ENCODE measurements at places on chromosomes 5 and 9.

DNA sequence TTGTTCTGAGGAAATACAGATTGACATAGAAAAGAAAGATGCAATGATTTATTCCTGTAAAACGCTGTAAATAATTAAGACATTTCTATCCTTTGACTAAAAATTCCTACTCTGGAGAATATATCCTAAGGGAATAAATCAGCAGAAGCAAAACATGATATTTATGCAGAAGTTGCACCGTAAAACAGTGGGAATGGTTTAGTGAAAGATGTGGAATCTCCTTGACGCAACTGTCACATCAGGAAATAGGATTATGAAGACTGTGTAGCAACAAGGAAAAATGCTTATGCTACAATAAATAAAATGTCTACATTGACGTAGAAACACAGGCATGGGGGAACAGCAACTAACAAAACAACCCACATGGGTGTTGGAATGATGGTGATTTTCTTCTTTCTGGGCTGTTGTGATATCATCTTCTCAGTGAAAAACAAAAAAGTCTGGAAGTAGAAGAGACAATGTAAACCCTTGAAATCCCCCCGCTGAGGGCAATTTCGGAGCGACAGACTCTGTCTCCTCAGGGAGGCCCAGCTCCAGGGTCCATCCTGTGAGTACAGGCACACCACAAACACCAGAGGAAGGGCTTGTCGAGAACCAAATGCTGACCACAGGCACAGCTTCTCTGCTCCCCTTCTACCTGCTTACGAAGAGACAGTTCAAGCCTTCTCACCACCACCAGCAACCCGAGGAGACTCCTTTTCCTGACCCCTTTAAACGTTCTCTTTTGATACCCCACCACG, 25.2 kb downstream of the COL23A1 start:
- DNase-seq = no peak

GRCh38 chr9:36037549-36038122, 923 bp downstream of the RECK start:
- DNase-seq = no peak

DNA sequence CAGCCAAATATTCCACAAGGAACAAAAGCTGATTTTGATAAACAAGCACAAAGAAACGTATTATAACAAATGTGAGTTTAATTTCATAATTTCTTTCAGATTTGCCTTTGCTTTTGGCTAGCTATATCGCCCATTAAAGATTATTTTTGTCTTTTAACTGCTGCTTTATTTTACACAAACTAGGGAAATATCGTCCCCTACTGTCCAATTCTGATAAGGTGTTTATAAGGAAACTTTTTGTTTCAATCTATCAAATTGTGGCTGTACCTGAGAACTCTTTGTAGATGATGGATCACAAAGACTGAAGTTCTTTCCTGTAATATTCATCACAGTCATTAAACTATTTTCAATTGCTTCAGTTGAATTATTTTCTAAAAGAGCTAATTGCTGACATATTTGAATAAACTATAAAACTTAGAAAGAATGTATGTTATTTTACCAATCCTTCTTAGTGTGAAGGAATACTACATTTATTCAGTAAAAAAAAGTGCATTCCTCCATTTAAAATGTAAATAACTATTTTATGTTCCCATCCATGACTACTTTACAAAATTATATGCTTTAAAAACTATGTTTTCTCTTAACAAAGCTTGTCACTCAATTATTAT, 431.3 kb upstream of the ITGA1 start:
- DNase-seq = no peak

GRCh38 chr5:31485376-31486207, 46.3 kb downstream of the DROSHA start:
- no peak for DNase-seq

DNA sequence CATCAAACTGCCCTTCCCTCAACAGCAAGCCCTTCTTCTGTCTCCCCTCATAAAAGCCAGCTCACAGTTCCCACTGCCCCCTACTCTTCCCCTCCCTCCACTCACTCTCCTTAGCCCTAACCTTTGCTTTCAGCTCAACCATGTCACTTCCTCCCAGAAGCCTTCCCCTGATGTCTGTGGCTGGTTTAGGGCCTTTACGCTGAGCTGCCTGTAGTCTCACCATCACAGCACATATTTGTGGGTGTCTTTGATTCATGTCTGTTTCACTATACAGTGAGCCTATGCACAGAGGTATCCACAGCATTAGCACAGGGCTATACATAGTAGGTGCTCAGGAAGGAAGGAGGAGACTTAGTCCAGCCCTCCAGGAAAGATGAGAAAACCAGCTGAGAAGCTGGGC, 34.7 kb downstream of the C9orf50 start:
- no peak for DNase-seq

GRCh38 chr9:96425500-96426169, 7.5 kb upstream of the ZNF367 start:
- no peak for DNase-seq

DNA sequence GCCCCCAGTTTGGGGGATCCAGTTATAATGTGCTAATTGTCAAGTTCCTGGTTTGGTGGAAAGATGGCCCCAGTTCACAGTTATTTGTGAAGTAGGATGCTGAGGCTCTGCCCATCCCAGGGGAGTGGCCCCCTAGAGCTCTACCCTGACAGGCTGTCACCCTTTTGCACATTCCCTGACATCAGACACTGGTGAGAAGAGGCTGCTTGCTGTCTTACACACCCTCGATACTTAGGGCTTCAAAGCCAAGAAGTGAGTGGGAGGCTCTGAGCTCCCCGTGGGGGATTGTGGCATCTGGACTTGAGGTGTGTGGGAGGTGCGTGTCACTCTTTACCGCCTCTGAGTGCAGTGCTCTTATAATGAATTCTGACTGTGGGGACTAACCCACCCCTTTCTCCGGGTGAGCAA, 168.5 kb downstream of the DOCK2 start:
- no peak for DNase-seq

DNA sequence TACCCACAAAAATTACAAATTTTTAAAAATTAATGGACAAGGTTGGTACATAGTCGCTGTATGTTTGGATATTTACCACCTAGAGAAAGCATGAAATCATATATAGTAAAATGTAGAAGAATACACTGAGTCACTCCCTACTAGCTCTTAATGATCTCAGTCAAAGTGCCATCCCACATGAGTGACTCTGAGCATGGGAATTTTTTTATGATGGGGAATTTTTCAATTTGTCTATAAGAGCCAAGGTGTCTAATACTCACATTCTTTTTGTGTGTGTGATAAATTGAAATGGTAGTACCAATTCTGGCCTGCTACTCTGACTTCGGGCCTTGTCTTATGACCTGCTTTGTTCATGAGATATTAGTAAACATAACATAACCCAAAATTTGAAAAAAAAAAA, 483.2 kb downstream of the CDH10 start:
- DNase-seq = no peak

DNA sequence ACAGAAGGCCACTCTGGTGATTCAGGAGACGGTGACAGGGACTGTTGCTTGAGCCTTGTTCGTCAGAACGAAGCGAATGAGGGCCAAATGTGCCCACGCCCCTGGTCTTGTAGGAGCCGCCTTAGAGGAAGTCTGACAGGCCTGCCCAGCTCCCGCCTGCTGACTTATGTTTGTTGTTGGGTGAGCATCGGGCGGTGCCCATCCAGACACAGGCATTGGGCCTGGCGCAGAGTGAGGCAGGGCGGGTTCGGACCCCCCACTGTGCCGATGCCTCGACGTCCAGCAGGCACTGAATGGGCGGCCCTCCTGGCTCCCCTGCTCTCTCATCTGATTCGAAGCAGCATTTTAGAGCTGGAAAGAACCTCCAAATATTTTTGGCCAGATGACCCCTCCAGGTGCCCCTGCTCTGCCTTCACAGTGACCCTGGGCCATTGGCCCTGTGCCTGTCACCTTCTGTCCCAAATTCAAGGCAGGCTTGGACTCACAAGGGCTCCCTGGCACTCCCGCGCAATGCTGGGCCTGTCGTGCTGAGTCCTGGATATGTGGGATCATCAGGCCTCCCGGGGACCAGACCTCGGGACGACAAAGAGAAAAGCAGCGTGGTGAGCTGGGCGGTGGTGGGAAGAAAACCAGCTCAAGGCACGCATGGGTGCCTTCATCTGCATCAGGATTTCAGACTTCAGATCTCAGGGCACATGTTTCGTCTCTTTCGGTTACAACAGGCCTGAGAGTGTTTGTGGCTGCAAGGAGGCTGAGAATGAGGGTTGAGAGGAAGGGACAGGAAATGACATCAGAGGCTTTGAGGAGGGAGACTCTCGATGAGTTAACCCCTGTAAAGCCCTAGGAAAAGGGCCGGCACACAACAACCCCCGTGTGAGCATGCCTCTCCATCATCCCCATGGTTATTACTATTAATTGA, 37.1 kb upstream of the OLFM1 start:
- no peak for DNase-seq

- DNase-seq = no peak
Observed at GRCh38 chr5:78353520-78353919, 6.9 kb upstream of the SCAMP1 start.

DNA sequence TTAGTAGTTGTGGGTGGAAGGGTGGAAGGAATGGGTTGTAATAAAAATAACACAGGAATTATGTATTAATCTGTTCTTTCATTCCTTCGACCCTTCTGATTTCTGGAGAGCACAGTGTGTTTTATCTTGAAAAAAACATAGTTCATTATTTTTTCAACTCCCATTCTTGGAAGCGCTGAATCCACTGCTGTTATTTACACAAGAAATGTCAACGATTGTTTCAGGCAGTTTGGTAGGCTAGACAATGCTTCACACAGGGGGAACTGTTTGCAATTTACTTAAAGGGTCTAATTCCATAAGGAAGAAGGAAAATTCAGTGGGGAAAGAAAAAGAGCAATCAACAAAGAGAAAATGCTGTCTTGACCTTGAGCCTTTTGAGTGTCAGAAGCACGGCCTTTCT, 142.9 kb downstream of the TLE1 start:
- DNase-seq = no peak

- no peak for DNase-seq
Observed at GRCh38 chr5:121497176-121497575, 354.5 kb upstream of the FTMT start.

DNA sequence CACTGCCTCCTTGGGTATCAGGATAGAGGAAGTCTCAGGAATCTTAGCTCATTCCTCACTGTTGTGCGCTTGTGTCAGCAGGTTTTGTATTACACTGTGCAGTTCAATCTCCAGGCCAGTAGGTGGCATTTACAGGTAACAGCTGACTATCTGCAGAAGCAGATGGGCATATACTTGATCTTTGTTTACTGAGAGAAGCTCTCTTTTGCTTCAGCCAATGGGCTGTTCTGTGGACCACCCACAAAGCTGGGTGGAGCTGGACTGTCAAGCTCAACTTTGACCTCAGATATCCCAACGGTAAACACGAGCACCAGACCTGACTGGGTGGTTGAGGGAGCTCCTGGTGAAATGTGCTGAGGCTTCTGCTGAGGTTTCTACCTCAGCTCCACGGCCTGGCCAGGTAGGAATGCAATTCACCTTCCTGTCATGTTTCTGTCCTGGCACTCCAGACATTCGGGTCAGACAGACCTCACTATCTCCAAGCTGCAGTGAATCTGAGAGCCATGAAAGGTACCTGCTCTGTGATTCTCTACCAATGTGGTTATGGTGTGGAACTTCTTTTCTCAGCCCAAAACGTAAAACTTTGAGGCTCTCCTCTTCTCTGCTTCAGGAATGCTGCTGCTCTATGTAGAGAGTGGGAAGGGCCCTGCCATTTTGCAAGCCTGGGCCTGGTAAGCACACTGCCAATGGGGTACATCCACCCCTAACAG, 167.9 kb upstream of the ACTBL2 start:
- no peak for DNase-seq

DNA sequence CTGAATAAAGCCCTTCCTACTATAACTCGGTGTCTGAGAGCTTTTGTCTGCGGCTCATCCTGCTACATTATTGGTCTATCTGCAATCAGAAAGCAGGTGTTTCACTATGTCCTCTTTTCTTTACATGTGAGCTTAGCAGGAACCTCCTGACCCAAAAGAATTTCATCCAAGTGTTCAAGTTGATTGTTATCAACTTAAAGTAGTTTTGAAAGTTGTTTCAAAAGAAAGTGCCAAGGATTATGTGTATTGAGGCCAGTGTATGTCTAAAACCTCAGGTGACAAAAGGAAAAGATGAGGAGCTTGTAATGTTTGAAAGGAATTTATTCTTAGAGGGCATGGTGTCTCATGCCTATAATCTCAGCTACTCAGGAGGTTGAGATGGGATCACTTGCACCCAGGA, 8.1 kb upstream of the SELENOP start:
- DNase-seq = no peak

GRCh38 chr5:109723606-109724005, 33.9 kb downstream of the MAN2A1 start:
- DNase-seq = no peak

- no peak for DNase-seq
Observed at GRCh38 chr5:81290146-81290545, 11.2 kb upstream of the ZCCHC9 start.

GRCh38 chr9:109115931-109116526, 3.7 kb downstream of the TMEM245 start:
- DNase-seq = no peak

GRCh38 chr9:3012245-3012644, 168.3 kb upstream of the PUM3 start:
- DNase-seq = no peak

DNA sequence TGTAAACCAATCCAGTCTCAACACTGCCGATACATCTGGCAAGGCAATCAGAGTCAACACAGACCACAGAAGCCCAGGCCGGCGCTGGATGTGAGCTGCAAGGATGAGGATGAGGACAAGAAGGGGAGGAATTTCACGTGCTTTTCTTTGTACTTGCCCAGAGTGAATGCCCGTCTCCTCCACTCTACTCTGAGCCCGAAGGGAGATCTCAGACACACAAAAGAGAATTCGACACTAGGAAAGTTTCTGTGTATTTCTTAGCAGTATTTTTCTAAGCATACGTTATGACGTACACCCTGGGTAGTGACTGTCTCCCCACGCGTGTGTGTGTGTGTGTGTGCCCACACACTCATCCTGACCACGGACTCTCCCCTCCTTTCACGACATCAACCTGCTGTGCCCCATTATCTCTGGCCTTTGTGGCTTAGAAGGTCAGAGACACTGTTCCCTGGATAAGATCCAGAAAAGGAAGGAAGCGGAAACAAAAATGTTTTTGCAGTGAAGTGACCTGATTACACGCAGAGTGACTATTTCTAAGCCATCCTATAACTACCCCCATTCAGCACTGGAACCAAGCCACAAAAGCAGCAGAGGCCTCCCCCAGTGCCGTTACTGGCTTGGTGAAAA, 227.3 kb upstream of the DAPK1 start:
- DNase-seq = no peak

DNA sequence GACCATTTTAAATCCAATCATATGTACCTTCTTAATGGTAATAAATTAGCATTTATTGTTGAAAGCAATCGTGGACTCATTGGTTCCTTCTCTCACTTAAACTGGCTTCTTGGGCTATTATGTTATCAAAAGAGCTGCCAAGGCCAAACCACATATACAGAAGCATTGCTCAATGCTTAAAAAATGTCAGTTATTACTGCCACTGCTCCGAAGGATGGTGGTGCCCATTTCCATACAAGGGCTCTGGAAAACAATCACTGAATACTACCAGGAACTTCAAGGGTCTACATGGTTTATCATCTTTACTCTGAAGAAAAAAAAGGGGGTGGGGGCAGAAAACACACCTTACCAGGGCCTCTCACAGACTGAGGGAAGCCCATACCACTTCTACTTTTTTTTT, 104.3 kb downstream of the GNAQ start:
- DNase-seq = no peak

Data from AG04449 (cell line).